Esophagus mucosa (tissue), 1 donor: ENCODE measurements at places on chromosomes 16 and 17.
A peak's percentile ranks its signal among the peaks of the same experiment; 100 is the strongest.

DNA sequence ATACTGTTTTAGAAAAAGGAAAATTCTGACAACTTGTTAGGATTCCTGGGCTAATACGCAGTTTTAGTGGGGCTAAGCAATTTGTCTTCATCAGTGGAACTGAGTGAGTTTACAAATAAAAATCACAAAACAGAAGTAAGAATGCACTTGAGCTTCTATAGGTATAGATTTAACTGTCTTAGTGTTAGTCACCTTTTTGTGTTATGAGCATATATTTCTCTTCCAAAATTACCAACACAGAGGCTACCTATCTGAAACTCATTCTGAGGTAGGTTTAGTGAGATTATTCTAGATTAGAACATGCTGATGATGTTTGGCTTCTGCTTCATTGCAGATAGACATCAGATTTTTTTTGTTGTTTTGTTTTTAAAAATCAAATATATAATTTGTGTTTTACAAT lies 23.2 kb downstream of the METTL9 start:
- no peak for ATAC-seq

DNA sequence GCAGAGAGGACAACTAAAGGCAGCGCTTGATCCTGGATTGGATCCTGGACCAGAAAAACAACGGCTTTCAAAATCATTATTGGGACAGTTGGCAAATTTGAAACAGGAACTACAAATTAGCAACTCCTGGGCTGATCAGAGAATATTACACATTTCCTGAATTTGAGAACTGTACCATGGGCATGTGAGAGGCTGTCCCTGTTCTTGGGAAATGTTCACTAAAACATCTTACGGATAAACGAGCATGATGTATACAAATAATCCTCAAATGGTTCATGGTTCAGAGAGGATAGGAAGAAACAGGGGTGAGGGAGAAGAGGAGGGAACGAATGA lies 2.3 kb upstream of the ITGAE start:
- ATAC-seq: no peak

DNA sequence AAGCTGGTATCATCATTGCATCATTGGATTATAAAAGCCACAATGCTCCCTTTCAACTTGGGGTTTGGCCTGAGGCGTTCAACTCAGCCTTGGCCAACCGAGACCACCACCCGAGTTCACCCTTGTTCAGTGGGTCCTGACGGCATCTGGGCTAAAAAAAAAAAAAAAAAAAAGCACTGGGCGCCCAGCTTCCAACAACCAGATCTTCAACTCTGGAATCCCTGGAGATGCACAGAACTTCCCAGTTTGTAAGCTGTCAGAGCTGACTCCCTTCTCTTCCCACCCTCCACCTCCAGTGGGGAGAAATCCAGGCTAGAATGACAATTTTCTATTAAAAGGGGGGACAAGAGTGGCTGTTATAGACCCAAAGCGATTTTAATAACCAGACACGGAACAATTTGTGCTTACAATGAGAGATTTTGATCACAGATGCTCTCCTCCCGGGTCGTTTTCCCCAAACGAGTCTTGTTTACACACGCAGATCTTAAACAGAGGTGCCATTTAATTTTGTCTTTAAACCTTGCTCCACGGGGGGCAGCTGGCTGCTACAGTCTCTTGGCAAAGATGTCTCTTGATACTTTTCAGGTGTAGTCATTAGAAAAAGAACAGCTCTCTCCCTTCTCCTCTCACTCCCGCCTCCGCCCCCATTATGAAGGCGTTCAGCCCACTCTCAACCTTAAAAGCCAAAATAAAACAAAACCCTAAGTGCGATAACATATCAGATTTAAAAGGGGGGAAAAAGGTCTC lies 26.9 kb downstream of the GPRC5B start:
- ATAC-seq: no peak

GRCh38 chr17:44385287-44386181 lies 3.9 kb downstream of the ITGA2B start:
- peak; percentile 83 for ATAC-seq

DNA sequence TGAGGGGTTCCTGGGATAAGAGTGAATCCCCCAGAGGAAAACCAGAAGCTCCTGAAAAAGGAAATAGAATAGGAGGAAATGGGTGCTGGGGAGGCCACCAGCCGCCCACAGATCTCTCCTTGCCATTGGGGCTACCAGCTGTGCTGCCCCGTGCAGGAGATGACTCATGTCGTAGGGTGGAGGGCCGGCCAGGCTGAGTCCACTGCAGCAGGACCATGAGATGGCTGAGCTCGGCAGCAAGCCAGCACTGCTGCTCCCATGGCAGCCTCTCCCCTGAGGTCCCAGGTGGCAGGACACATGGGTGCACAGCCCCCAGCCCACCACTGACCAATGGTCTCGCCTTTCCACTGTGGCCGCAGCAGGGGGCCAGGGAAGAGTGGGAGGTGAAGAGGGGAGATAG lies 95.5 kb downstream of the GNAO1 start:
- no peak for ATAC-seq

DNA sequence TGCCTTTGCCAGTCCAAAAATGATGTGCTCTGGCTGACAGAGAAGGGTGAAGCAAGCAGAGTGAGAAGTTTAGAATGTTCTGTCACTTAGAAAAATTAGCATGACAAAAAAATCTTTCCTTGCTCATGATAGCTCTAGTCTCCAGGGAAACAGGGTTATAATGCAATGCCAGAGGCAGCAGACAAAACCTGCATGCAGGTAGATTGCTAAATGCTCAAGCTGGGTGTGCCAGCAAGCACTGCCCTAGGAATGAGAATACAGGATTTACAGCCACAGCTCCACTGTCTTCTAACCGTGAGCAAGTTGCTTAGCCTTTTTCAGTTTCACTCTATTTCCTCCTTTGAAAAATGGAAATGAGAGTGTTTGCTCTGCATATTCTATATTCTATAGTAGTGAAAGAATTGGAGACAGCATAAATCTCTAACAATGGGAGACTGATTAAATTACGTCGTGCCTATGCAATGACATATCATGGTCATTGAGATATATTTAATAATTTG lies 516.6 kb upstream of the C16orf82 start:
- no peak for ATAC-seq

DNA sequence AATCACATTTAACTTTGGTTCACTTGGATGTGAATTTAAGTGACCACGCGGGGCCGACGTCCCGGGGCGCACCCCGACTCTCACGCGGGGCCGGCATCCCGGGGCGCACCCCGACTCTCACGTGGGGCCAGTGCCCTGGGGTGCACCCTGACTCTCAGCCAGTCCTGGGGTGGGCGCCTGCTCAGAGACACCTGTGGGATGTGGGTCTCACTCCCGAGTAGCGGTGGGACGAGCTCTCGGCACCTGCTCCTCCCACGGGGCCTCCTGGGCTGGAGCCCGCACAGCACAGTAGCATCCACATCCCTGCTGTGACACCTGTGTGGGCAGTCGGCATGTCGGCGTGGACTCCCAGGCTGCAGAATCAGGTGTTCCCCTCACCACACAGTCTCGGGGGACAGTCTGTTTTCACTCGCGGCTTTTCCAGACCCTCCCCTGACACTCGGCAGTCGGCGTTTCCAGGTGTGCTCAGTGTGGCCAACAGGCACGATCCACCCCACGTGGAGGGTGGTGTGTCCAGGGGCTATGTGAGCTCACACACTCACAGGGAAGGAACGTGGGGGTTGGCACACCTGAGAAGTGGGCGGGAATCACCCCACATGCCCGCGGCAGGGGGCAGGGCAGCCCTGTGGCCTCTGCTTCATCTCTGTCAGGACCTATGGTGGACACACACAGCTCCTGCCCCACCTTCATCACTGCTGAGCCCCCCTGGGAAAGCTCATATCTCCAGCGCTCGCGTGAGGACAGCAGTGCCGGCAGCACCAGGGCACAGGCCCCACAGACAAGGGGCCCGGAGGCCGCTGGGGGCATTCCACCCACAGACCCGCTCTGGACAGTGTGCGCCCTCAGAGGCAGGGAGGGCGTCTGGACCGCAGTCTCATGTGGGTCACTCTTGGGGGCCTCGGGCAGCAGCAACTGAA lies 51.8 kb downstream of the LMF1 start:
- no peak for ATAC-seq

GRCh38 chr17:17781591-17782496 lies 54.9 kb downstream of the SREBF1 start:
- peak; percentile 41 for ATAC-seq

DNA sequence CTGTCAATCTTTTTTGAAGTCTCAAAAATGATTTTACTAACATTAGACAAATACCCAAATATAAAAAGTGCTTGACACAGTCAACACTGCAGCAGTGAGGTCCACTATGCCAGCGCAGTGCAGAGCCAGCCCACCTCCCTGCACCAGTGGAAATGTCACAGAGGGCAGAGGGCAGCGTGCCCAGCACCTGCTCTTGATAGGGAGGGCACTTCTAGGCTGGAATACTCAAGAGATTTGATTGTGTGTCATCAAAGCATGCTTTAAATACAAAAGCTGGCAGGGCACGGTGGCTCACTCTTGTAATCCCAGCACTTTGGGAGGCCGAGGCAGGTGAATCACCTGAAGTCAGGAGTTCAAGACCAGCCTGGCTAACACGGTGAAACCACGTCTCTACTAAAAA lies 136.0 kb downstream of the ANKRD11 start:
- no peak for ATAC-seq

GRCh38 chr16:12600536-12601256 lies 203.0 kb downstream of the CPPED1 start:
- ATAC-seq: no peak

GRCh38 chr17:78645421-78646295 lies 68.5 kb upstream of the DNAH17 start:
- peak; percentile 69 for ATAC-seq

DNA sequence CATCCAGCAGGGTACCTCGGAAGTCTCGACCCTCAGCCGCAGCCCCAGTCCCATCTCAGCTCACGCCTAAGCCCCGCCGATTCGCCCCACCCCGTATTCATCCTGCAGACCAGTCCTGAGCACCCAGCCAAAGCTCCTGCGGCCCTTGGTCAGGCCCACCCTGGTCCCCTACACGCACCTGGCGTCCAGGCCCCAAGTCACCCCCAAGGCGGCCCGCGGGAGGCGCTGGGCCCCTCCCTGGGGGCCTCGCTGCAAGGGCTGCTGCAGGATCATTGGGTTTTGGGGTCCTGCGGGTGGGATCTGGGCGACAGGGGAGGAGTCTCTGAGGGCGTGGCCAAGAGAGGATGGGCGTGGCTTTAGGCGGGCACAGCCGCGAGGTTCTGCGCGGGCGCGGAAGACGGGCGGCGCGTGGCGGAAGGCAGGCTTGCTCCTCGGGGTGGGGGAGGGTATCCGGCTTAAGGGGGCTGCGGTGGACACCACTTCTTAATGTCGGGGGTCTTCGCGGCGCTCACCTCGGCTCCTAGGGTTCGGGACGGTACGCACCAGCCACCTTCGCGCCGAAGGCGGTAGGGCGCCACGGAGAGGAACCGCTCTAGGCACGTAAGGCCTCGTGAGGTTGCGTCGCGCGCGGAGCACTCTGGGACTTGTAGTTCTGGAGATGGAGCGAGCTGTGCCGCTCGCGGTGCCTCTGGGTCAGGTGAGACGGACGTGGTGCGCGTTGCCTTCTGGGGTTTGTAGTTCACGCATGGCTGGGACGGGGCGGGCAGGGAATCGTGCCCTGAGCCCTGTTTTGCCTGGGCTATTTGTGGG lies at the start of the genes HCFC1R1 and THOC6:
HCFC1R1 (minus strand) TSS at position 274 of the 810 bp plus-strand sequence; CDS start at position 273, 1 bp downstream.
THOC6 (plus strand) TSS at position 367 of the 810 bp plus-strand sequence; CDS start at position 659, 292 bp downstream.
- peak; percentile 69 for ATAC-seq

DNA sequence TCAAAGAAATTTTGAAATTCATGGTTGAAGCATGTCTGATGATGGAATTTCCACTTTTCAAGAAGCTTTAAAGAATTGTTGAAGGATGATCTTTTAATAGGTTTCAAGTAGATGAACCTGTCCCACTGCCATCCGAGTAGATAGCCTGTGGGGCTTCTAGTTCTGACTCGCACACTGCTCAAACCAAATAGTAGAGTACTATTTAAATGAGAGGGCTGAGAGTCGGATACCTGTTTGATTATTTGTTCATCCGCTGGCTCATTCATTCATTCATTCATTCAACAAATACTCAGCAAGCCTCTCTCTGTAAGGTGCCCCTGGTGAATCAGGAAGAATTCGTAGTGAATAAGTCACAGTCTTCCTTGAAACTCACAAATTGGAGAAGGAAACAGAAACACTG lies 108.2 kb upstream of the IRX5 start:
- peak; percentile 92 for ATAC-seq

GRCh38 chr16:3095869-3096268 lies 3.2 kb downstream of the ZSCAN10 start:
- no peak for ATAC-seq

DNA sequence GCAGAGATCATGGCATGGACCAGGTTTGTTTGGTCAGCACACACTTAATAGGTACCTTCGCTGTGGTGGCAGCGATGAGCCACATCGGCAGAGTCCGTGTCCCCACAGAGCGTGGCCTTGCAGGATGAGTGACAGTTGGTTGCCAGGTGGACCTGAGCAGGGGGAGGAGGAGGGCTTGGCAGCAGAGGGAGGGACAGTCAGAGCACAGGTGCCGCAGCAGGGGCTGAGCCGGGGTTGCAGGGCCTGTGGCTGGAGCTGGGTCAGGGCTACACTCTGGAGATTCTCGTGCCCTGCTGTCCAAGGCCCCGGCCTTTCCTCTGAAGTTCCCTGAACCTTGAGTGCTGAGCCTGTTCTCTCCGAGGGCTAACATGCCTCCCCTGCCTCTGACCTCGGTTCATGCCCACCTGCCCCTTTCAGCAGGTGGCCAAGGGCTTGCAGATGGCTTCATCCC lies 24.8 kb downstream of the POLR3E start:
- no peak for ATAC-seq

DNA sequence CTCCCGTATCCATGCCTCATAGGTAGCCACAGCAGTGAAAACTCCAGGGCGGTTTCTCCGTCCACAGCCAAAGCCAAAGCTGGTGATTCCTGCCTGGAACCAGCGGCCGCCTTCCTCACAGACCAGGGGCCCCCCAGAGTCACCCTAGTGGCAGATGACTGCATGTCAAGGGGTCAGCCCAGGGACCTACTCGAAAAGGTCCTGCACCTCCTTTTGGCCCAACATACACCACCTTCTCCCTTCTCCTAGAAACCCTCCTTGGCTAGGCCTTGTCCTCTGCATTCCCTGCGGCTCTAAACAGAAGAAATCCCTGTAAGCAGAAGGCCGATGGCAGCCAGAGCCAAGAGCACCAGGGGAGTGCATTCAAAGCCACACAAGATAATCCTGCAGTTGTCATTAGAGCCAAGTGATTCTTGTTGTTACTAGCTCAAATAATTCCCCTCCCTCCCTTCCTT lies 6.1 kb downstream of the PRSS36 start:
- no peak for ATAC-seq

DNA sequence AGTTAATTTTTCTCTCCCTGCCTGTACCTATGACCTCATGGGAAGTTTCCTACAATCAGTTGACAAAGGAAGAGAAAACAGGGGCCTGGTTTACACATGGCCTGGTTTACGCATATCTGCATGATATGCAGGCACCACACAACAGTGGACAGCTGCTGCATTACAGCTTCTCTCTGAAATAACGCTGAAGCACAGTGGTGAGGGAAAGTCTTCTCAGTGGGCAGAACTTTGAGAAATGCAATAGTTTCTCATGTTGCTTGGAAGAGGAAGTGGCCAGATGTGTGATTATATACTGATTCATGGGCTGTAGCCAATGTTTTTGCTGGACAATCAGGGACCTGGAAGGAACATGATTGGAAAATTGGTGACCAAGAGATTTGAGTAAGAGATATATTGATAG lies 324.1 kb upstream of the GOT2 start:
- ATAC-seq: no peak
